BE2C (cell line): ENCODE measurements at places on chromosomes 11 and 22.
A peak's percentile ranks its signal among the peaks of the same experiment; 100 is the strongest.

- DNase-seq = no peak
These were observed 25.1 kb downstream of the RGL4 start for GRCh38 chr22:23715806-23716375.

DNA sequence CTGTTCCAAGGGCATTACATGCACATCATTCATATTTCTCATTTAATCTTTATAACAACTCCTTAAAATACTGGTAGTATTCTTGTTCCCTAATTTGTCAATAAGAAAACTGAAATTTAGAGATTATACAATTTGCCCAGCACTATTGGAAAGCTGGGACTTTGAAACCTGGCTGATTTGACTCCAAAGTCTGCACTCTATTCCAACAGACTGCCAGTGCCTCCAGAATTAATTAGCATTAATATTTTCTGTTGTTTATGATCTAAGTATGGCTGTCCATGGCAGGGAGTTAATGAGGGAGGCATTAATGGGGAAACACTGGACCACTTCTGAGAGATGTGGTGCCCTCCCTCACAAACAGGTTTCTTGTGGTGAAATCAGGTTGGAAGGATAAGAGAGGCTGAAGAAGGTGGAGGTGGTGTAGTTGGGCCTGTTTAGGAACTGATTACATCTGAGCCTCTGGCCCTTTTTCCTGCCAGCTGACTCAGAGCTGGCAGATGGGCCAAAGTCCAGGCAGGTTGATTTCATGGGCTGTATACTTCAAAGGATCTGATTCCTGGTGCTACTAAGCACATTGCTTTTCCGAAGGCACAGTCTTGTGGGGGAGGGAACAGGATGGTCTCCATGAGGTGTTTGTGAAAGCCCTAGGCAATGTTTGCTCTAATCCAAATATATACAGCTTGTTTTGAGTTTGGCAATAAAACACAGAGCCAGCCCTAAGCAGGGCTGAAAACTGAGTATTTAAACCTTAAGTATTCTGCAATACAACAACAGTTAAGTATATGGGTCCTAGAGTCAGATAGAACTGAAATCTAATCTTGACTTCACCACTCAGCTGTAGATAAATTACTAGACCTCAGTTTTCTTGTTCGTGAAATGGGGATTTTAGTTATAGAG, 21.0 kb upstream of the RAB30 start:
- DNase-seq = peak; percentile 77

- DNase-seq = peak; percentile 82
These were observed 117.3 kb downstream of the CEP164 start for GRCh38 chr11:117444711-117445658.

GRCh38 chr11:77071671-77072605, 5.2 kb downstream of the CAPN5 start:
- DNase-seq = no peak

DNA sequence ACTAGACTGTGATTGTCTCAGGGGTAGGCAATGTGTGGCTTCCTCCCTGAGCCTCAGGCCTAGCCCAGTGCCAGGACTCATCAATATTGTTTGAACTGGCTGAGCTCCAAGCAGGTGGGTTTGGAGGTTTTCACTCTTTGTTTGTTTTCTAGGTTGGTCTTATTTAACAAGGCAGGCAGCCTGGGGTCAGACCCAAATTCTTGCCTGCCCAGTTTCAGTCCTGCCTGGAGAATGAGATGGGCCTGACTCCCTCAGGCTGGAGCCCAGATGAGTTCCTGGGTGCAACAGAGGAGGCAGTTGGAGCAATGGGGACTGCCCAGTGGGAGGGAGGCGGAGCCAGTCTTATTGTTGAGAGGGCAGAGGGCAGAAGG, 28.3 kb upstream of the TP53I11 start:
- no peak for DNase-seq

DNA sequence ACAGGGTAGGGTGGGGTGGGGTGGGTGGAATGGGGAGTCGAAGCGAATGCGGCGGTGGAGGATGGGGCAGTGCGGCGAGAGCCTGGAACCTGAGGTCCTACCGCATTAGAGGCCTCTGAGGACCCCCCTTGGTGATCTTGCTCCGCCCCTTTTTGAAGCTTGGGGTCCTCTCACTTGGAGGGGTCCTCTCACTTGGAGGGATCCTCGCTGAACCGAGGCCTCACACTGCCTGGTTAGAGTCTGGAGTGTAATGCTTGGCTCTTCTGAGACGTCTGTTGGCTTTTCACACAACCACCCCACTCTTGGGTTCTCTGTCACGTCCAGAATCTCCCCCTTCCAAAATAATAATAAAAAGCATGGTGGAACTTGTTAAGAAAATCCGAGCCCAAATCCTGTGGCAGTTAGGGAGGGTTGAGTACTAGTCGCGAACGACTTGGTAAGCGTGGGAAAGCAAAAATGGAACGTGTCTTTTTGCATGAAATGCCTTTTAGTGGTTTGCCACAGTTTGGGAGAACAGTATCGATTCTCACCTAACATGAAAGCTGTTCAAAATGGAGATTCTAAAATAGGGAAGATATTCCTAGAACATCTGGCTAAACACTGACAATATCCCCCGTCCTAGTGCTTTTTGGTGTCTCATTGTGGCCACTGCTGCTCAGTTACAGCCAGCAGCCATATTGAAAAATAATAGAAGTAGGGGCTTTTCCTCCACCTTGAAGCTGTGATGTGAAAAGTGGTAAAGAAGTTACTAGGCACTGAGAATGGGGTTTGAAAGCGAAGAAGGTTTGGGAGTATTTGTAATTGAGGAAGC, 822 bp downstream of the RBX1 start:
- no peak for DNase-seq

- no peak for DNase-seq
These were observed 89.0 kb downstream of the CDKN1C start for GRCh38 chr11:2796508-2797113.

GRCh38 chr11:62195945-62196344, 5.9 kb downstream of the SCGB1D1 start:
- DNase-seq = no peak

DNA sequence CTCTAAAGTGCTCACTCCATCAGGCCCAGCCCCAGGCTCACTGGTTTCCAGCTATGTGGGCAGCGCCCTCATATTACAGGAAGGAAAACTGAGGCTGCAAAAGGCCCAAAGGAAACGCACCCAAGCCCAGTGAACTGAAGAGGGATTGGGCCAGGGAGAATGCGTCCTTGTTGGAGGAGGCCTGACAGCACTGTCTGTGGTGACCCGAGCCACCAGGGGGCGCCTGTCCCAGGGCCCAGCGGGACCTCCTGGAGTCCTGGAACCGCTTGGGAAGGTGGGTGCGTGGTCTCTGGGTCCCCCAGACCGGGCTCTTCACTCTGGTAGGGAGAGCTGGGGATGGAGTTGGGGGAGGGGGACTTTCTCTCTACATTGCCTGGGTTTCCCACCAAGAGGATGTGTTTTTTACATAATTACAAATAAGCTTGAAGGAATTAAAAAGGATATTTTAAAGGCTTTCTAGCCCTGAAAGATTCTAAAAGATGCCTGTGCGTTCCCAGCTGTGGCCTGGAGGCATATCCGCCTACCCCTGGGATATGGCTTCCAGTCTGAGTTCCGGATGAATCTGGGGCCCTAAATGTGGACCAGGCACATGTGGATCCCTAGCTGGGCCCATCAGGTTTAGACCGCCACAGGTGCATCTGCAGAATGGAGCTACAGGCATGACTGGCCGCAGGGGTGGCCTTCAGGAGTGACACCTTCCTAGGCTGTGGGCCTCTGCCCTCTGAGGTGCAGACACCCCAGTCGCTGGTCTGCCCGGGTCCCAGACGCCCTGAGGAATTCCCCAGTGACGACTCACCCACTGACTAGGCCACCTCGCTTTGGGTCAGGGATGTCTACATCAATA, 4.2 kb downstream of the SPI1 start:
- DNase-seq = peak; percentile 84

DNA sequence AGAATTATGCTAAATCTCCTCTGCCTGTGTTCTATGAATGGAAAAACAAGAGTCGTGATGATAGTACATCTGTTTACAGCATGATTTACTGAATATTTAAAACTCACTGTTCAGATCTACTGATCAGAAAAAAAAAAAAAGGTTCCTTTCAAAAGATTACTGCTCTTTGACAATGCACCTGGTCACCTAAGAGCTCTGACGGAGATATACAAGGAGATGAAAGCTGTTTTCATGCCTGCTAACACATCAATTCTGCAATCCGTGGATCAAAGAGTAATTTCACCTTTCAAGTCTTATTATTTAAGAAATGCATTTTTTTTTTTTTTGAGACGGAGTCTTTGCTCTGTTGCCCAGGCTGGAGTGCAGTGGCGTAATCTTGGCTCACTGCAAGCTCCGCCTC, 30.7 kb downstream of the CLTCL1 start:
- no peak for DNase-seq

GRCh38 chr11:44892843-44893242, 57.8 kb downstream of the TP53I11 start:
- no peak for DNase-seq

GRCh38 chr11:61762798-61763197, 10.4 kb downstream of the MYRF start:
- DNase-seq = peak; percentile 32

DNA sequence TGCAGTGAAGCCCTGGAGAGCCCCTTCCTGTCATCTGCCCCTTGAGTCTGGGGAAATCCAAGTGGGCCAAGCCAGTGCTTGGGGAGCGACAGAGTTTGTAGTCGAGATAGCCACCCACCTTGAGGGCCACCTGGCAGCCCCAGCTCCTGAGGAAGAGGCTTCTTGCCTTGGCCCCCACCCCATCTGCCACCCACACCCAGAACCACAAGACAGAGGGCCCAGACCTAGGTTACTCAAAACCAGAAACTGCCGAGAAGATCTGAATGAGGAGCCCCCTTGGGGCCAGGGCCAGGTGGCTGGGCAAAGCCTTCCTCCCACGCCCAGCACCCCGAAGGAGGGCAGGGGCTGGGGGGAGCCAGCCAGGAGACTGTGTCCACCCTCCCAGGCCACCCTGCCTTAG, 18.8 kb upstream of the PRR5 start:
- no peak for DNase-seq

- no peak for DNase-seq
These were observed 1.5 kb downstream of the INCENP start for GRCh38 chr11:62125316-62125715.

DNA sequence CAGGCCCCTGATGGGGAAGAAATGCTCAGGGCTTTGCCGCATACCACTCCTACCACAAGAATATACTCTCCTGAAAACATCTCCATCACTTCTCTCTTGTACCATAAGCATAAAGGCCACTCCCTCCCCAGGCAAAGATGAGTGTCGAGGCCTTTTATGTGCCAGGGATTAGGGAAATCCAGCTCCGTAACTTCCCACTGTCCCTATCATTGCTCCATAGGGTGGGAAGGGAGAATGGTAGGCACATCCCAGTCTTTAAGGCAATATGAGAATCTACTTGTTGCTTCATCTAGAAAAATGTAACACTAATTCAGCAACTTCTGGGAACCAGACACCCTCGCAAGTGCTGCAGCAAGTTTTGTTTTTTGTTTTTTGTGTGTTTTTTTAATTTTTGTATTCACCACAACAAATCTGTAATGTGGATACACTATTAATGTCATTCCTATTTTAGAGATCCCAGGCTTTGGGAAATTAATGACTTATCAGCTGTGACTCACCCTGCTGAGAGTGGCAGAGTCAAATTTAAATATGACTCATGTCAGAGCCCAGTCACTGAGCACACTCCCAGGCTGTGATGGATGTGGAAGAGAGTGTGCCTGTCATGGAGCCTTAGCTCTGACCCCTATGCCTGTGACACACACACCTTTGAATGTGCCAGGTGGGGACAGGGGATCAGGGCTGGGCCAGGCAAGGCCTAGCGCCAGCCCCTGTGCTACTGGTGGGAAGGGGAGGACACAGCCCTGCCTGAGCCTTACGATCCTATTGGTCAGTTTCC, 23.4 kb downstream of the PANX1 start:
- DNase-seq = peak; percentile 72

DNA sequence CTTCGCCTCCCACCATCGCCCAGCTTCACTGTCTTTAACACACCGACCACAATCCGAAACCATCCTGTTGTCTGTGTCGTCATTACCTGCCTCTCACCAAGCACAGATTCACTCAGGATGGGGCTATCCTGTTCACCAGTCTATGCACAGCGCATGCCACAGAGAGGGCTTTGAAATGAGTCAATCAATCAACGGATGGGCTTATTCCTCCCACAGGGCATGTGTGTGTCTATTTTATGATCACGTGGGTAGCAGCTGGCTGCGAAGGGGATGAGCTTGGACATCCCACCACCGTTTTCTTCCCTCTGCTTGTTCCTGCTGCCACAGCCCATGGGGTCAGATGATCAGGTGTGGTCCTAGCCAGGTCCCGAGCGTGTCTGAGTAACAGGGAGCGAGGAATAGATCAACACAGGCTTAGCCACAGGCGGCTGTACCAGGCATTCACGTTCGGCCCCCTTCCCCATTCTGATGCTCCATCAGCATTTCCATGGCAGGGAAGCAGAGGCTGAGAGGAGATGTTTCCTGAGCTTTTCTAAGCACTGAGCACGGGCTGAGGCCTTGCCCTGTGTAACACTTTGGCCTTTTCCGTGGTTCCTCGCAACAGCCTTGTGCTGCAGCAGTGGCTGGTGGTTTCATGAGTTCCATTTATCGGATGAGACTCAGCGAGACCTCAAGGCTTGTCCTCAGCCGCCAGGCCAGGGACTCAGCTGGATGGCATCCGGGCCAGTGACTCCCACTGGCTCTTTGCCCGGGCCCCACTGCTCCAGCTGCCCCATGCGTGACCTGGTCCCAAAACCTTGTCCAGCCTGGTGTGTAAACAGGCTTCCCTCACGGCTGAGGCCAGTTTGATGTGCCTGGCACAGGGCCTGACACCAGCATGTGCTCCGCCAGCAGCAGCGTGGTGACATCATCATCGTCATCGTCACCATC, 48.1 kb upstream of the FGF3 start:
- no peak for DNase-seq

GRCh38 chr11:87230995-87231394, 193.3 kb downstream of the TMEM135 start:
- no peak for DNase-seq

- DNase-seq = no peak
These were observed 60.2 kb downstream of the NTM start for GRCh38 chr11:131430473-131431208.

GRCh38 chr11:25562417-25562816, 769.5 kb upstream of the ANO3 start:
- peak; percentile 31 for DNase-seq

DNA sequence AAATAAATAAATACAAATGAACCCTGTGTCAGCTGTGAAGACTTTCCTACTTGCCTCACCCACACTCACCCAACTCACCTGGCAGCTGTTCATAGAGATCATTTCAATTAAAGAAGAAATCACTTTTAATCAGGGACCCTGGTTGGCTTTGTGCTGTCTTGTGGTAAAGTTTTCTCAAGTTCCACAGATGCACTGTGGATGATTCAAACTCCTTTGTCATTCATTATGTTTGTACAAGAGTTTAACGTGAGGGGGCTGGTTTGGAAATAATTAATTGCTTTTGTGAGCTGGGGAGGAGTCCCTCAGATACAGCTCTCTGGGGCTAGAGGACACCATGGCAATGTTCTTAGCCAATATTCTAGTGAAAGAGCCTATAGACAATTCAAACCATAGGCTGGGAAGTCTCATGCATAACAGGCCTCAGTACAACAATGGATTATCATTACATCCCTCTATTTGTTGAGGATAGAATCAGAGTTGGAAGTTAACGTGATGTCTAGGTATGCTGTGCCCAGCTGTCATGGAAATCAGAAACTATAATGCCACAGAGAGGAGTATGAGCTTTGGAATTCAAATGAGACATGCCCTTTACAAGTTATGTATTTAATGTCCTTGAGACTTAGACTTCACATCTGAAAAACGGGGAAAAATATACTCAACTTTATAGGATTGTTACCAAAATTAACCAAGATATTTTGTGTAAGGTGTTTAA, 698.5 kb downstream of the KCNA4 start:
- no peak for DNase-seq
